Esophagus muscularis mucosa (tissue), 4 donors: ENCODE measurements at places on chromosomes 6 and 20. TPM values are rescaled to one million over a fixed set of nuclear protein-coding genes. Genes with fewer than 3 reads are reported as not detected.

- H3K27me3 ChIP-seq, result no peaks in the 10 kb centered on the region
- peak overlapping the region; percentile 95 for H3K4me3 ChIP-seq
- peak overlapping the region; percentile 89 for H3K27ac ChIP-seq
- H3K36me3 ChIP-seq, result peaks cover 19% of the 10 kb centered on the region
- DNase-seq, result no peak
- peaks cover 47% of the 10 kb centered on the region for H3K4me1 ChIP-seq
These were observed 1.5 kb downstream of the FAM210B start for GRCh38 chr20:56360133-56360907.

DNA sequence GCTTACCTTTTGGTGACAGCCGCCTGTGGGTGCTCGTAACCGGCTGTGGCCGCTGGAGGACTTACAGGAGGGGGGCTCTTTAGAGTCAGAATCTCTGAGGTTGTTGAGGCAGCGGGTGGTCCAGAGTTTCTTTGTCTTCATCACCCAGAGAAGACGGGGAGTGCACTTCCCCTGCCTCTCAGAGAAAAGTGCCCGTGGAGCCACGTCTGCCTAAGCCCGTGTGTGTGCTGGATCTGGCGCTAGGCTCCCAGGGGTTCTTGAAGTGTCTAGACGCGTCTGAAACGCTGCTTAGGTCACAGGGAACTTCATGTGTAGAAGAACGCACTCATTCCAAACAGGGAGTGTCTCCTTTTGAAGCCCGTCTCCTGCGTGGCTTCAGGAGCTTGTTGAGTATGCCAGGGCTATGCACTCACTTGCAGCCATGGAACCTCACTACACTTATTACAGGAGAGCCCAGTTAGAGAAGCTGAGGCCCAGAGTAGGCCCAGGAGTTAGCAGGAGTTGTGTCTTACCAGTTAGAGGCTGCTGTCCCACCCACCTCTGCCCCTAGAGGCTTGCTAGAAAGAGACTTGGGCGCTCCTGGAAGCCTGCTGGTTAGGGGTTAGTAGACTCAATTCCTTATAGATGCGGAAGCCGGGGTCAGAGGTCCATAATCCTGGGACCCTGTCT lies 1.3 kb downstream of the LSM14B start:
- DNase-seq, result no peak
- H3K36me3 ChIP-seq, result peaks cover 20% of the 10 kb centered on the region
- H3K27ac ChIP-seq, result peak overlapping the region; percentile 95
- H3K4me1 ChIP-seq, result peaks cover 26% of the 10 kb centered on the region

DNA sequence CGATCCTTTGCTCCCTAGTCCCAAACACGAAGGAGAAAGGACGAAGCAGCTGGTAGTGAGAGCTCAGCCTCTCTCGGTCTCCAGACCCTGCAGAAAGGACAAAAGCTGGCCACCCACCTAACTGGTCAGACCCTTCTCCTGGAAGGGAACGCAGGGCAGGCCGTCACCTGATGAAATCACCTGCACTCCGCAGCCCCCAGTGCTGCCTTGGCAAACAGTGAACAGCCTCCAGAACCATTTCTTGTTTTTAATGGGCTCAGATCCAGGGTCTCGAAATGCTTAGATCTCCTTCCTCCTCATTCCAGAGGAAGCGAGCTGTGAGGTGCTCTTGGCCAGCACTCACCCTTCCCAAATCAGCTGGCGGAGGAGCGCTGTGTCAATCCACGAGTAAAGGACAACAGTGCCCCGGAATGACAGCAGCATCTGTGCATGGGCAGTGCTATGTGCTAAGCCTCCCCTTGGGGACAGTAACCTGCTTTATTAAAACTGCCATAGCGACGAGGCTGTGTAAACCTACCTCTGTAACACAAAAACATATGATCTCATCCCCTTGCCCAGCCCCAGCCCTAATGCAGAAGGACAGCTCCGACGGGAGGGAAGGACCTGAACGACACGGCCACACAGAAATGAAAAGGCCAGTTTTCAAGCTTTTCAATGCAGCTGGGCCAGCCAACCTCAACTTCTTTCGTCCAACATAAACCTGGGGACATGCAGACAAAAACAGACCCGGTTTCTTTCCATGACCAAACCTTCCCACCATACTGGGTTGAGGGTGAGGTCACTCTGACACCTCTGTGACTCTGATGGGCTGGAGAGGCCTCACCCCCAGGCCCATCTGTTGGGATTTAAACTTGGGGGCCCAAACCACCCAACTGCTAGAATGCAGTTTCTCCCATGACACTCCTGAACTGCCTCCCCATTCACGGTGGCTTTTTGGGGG lies 43.3 kb downstream of the SULF2 start:
- no peak for DNase-seq
- no peak overlapping the region for H3K27ac ChIP-seq
- H3K4me1 ChIP-seq, result peaks cover 22% of the 10 kb centered on the region

DNA sequence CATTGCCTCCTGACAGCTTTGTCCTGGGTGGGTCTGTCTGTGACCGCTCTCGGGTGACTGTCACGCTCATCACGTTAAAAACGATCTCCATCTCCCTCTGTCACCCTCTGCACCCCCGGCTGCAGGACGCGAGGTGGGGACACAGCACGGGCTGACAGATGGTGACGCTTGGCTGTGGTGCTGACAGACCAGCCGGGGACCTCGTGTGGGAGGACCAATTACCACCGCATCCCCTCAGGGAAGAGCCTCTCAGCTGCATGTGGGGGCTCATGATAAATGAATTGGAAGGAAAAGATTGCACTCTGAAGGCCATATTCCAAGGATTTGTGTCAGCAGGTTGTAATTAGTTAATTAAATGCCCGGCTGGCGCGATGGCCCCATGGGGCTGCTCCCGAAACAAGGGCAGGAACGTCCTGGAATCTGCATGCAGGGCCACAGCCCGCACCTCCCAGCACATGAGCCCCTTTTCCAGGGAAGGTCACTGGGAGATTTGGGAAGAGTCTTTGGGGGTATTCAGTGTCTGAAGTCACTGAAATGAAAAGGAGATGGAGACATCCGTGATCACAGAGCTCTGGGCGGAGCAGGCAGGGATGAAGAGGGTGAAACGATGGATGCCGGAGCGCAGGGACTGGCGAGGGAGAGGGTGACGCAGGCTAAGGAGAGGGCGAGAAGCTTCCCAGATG lies 87.1 kb downstream of the ERMARD start:
- H3K27ac ChIP-seq, result no peak overlapping the region
- H3K4me1 ChIP-seq, result no peaks in the 10 kb centered on the region
- no peaks in the 10 kb centered on the region for H3K27me3 ChIP-seq
- H3K36me3 ChIP-seq, result no peaks in the 10 kb centered on the region
- no peak overlapping the region for H3K4me3 ChIP-seq
- DNase-seq, result peak; percentile 72

DNA sequence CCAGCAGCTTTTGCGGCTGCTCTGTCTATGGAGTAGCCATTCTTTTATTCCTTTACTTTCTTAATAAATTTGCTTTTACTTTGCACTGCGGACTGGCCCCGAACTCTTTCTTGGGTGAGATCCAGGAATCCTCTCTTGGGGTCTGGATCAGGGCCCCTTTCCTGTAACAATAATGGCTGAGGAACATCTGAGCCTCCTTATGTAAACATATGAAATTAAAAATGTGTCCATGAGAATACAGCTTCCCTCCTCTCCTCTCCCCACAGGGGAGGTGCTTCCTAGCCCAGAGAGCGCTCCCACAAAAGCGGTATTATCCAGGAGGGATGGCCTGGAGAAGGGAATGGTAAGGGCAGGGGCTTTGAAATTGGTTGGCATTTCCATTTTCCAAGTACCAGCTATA lies 81.1 kb downstream of the PSMG4 start:
- H3K36me3 ChIP-seq, result no peaks in the 10 kb centered on the region
- no peak for DNase-seq
- no peak overlapping the region for H3K27ac ChIP-seq
- no peaks in the 10 kb centered on the region for H3K27me3 ChIP-seq
- H3K4me3 ChIP-seq, result no peak overlapping the region
- peaks cover 55% of the 10 kb centered on the region for H3K4me1 ChIP-seq

- no peaks in the 10 kb centered on the region for H3K36me3 ChIP-seq
- H3K4me3 ChIP-seq, result no peak overlapping the region
- H3K27ac ChIP-seq, result no peak overlapping the region
- no peaks in the 10 kb centered on the region for H3K27me3 ChIP-seq
These were observed 169.4 kb downstream of the SYNDIG1 start for GRCh38 chr20:24638591-24639548.

- no peaks in the 10 kb centered on the region for H3K36me3 ChIP-seq
- no peak overlapping the region for H3K4me3 ChIP-seq
- H3K27me3 ChIP-seq, result peaks cover 10% of the 10 kb centered on the region
- DNase-seq, result no peak
- H3K4me1 ChIP-seq, result peaks cover 39% of the 10 kb centered on the region
- H3K27ac ChIP-seq, result peak overlapping the region; percentile 77
These were observed 860 bp downstream of the DEFB124 start for GRCh38 chr20:31474097-31474436.

- no peaks in the 10 kb centered on the region for H3K27me3 ChIP-seq
- no peak for DNase-seq
- no peaks in the 10 kb centered on the region for H3K36me3 ChIP-seq
- H3K4me1 ChIP-seq, result no peaks in the 10 kb centered on the region
- H3K27ac ChIP-seq, result no peak overlapping the region
- no peak overlapping the region for H3K4me3 ChIP-seq
These were observed 163.5 kb upstream of the MANEA start for GRCh38 chr6:95413789-95414188.

- H3K27ac ChIP-seq, result no peak overlapping the region
- H3K27me3 ChIP-seq, result no peaks in the 10 kb centered on the region
- H3K36me3 ChIP-seq, result no peaks in the 10 kb centered on the region
These were observed 174.9 kb upstream of the GGTLC1 start for GRCh38 chr20:24163506-24163905.

The TTK gene
- 1.6 TPM for total RNA-seq

The SLC22A2 gene
- total RNA-seq, result not detected
